Posterior vena cava (tissue), 2 donors: ENCODE measurements at places on chromosomes 2 and 18. TPM values are rescaled to one million over a fixed set of nuclear protein-coding genes. Genes with fewer than 3 reads are reported as not detected.

- no peak for DNase-seq
These were observed 487.4 kb upstream of the CELF4 start for GRCh38 chr18:38052879-38053590.

Gene IKZF2
- 7.3 TPM for total RNA-seq

GRCh38 chr2:63845866-63846265, 4.2 kb downstream of the UGP2 start:
- DNase-seq, result no peak

DNA sequence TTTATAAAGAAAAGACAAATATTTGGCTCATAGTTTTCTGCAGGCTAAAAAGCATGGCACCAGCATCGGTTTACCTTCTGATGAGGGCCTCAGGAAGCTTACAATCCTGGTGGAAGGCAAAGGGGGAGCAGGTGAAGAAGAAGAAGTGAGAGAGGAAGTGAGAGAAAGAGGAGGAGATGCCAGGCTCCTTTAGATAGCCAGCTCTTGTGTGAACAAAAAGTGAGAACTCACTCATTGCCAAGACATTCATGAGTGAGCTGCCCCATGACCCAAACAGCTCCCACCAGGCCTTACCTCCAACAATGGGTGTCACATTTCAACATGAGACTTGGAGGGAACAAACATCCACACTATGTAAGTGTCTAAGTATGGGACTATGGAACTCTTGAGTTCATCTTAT, 14.3 kb downstream of the CCDC150 start:
- no peak for DNase-seq

DNA sequence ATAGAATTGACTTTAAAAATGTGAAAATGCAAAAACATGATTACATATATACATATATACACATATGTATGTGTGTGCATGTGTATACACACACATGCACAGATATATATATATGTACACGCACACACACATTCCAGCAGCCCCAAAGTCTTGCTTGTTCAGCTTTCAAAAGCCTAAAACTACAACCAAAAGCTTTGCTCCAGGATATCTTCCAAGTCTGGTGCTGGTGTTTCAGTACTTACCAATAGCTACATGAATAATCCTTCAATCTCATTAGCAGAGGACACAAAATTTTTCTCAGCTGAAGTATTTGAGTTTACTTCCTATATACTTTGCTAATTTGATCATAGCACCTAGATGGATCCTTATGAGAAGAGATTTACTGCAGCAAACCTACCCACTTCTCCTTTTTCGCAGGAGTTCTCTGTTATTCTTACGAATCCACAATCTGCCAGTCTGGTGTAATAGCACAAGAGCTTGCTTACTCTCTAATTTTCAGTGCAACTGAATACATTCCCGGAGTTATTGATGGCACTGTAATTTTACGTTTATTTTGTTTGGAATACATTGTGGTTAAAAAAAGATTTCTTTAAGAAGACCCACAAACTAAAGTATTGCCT, 553.3 kb downstream of the ARHGAP15 start:
- DNase-seq, result no peak

DNA sequence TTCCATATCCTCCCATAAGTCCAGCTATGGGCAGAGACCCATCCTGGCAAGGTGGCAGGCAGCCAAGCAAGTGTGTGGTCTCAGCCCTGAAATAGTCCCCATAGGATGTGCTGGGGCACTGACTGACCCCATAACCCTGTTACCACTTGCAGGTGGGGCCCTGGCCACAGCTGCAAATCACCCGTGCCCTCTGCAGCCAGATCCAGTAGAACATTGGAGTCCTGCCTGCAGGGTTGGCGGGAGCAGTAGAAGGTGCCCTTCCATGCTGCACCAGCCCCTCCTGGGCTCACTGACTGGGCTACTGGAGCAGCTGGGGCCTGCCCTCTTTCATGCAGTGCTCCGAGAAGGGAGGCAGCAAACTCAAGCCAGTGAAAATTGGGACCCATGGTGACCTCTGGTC, 112.6 kb upstream of the MCFD2 start:
- no peak for DNase-seq

DNA sequence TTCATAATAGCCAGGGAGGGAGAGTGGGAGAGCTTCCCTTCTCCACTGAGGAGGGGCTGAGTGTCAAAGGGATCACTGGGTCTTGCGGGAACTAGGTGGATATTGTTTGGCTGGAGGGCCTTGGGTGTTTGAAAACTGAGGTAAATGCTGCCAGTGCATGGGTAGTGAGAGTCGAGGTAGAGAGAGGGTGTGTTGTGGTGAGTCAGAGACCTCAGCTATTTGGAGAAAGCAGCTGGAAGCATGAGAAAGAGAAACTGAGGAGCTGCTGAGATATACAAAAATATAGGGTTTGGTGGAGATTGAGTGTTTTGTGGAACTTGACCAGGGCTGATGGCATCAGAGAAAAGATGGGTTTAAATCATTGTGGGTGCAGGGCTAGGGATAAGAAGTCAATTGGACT, 127.0 kb upstream of the CCDC195 start:
- DNase-seq, result no peak
